ENCODE measurements at places on chromosomes 5 and 9. TPM values are rescaled to one million over a fixed set of nuclear protein-coding genes. Genes with fewer than 3 reads are reported as not detected.

The TBC1D2 gene
- polyA plus RNA-seq: 3.4 TPM

The SFXN1 gene
- polyA plus RNA-seq: 61.4 TPM

The HRH2 gene
- 2.6 TPM for polyA plus RNA-seq

The C5orf63 gene
- polyA plus RNA-seq: 22.3 TPM

The WDR31 gene
- 7.7 TPM for polyA plus RNA-seq

DNA sequence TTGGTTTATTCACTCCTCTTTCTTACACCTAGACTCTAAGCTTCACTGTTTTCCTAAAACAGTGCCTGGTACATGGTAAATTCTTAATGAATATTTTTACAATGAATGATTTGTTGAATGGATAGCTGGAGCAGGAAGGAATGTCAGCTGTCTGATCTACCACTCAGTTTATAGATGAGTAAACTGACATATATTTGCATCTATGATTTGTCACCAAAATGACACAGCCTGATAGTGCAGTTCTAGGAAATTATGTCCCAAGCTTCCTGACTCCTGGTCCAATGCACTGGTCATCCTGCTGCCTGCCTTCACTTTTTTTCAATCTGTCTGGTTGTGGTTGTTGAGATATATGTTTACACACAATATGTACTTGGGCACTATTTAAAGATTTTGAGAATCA lies 651.7 kb upstream of the WWC1 start:
- DNase-seq: no peak

GRCh38 chr9:108844856-108845255 lies 10.9 kb downstream of the ACTL7B start:
- DNase-seq: no peak

DNA sequence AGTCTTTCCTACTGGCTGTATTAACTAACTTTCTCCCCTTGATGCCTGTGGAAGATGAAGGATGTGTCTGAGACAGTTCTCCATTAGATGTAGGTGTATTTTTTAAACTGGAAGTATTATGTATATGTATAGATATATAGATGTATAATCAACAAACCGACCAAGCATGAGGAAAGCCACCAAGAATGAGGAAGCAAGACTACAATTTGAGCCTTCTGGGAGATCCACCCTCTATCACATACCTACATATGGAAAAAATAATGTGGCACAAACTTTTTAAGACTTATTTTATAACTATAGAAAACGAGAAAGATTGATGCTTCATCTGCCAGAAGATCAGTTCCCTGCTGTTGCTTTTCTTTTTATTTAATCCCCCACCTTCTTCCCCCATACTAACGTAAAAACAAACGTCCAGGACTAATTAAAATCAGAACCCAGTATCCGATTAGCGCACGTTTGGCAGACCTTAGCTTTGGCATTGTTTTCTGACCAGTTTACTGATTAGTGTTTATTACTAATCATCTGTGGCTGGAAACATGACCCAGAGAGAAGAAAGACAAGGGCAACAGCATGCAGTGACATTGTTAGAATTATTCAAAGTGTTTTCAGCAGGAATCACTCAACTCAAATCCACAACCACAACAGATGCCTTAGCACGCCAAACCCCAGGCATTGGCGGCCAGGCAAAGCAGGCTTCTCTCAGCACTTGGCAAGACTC lies 490.2 kb downstream of the EBF1 start:
- no peak for DNase-seq

DNA sequence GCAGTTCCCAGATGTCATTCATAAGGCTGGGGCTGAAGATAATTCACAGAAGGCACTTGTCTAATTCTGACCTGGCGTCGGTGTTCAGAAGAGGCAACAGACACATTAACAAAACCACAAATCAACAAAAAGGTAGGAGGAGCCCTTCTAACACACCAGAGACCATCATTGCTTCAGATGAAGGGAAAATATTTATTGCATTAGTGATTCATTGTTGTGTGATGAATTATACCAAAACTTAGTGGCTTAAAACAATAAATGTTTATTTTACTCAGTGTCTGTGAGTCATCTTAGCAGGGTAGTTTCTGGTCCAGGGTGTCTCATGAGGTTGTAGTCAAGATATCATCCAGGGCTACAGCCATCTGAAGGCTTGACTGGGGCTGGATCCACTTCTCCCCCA lies 91.3 kb upstream of the KIF2A start:
- no peak for DNase-seq

- no peak for DNase-seq
Measured at GRCh38 chr9:110030632-110031031, 177.3 kb downstream of the C9orf152 start.

Measured in left kidney (tissue), 8 donors.